ENCODE measurements at places on chromosomes 6 and 20.

GRCh38 chr6:154164397-154164796 lies 125.4 kb downstream of the OPRM1 start:
- peak; percentile 23 for DNase-seq

DNA sequence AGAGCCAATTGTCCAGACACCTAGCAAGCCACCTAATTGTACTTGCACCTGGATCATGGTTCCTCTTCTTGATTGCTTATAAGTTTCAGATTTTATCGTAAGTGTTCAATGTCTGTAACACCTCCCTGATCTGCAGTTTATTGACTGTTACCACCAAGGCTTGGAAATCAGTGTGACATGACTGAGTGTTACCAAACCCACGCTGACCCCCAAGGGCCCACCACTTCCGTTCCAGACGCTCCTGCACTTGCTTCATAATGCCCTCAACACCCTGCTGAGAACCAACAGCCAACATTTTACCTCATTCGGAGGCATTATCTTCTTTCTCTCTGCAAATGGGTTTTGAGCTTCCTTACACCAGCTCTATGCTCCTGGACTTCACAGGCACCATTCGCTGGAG lies 6.3 kb downstream of the CCR6 start:
- no peak for DNase-seq

GRCh38 chr6:88165087-88165843 lies 882 bp downstream of the CNR1 start:
- DNase-seq, result no peak

DNA sequence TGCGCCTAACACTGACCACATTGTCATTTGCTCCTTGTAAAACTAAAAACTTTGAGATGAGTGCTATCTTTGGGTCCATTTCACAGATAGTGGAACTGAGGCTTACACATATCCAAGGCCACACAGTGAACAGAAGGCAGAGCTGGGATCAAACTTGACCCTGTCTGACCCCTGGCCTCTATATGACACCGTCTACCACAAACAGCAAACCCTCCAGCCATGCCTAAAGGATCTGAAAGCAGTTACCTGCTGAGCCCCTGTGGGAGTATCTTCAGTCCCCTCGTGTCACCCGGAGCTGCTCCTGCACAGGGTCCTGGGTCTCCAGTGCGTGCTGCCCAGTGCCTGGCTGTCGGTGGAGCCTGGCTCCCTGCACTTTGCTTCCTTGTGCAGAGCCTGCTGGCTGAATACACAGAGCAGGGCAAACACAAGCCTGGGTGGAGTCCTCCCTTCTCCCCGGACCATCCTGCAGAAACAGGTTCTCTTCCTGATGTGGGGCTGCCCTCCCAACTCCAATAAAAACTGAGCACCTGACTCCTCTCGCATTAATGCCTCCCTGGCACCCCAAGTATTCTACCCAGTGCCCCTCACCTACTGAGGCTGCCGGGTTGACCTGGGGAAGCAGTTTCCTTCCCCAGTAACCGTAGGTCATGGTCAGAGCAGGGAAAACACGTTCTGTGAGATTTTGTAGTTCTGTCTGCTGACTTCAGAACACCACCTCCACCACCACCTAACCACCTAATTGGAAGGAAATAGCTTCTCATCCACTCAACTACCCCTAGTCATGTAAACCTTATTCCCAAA lies at the start of gene BCAS1:
TSS of gene BCAS1 (minus strand) at position 408 of the 801 bp plus-strand sequence. CDS start 11,876 bp downstream, outside the sequence.
- DNase-seq, result no peak

- no peak for DNase-seq
These were observed 4.3 kb downstream of the BPIFB4 start for GRCh38 chr20:33083544-33084340.

DNA sequence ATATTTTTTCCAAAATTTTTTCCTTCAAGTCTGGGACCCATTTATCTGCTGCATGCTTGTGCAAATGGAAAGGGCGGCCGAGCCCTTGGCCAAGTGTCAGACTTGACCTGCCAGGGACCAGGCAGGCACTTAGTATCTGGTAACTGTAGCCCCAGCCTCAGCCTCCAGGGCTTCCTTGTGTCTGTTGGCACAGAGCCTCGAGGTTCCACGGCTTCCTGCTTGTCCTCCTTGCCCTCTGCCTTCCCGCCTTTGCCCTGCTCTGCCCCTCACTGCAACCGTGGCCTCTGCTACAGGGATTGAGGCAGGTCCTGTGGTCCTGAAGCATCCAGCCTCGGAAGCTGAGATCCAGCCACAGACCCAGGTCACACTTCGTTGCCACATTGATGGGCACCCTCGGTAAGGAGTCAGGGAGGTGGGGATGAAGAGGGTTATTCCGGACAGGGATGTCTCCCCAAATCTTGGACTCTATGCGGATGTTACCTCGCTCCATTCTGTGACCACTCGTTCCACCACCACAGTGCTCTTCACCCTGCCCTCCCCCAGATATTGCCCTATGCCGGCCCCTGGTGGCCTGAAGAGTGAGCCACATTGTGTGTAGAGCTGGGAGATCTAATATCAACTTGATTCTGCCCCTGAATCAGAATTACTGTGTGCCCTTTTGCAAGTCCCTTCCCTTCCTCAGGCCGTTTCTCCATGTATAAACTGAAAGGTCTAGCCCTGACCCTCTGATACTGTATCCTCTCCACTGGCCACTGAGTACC lies 41.5 kb upstream of the SRF start:
- peak; percentile 37 for DNase-seq

DNA sequence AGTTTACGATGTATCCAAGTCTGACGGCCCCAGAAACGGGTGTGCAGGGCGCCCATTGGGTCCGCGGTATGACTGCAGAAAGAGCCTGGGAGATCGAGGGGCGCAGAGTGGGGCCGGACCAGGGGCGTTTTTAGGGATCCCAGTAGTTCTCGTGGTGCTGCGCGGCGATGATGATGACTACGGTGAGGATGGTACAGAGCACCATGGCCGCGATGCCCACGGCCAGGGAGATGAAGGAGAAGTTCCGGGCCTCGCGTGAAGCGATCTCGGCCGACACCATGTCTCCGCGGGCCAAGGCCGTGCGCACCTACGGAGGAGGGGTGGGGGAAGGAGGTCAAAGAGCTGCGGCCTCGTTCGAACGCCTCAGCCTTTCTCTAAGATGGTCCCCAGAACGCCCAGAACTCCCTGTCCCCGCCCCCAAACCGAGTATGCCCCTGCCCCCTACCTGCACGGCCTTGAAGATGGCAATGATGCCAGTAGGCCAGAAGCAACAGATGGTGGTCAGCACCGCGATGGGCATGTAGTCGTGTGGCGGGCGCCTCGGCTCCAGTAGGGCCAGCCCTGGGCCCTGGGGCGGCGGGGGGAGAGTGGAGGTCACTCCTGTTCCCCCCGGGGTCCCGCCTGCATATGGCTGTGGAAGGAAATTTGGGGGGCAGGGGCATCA lies 2.5 kb downstream of the PRRT1 start:
- DNase-seq, result no peak

- DNase-seq, result no peak
These were observed 153.6 kb downstream of the MTHFD1L start for GRCh38 chr6:151018911-151019782.

- DNase-seq, result no peak
These were observed 32.3 kb downstream of the MOXD1 start for GRCh38 chr6:132368916-132369481.

- DNase-seq, result no peak
These were observed 120.5 kb downstream of the CD164 start for GRCh38 chr6:109261811-109262210.

- DNase-seq, result no peak
These were observed 422.9 kb downstream of the GJA1 start for GRCh38 chr6:121858310-121858709.

DNA sequence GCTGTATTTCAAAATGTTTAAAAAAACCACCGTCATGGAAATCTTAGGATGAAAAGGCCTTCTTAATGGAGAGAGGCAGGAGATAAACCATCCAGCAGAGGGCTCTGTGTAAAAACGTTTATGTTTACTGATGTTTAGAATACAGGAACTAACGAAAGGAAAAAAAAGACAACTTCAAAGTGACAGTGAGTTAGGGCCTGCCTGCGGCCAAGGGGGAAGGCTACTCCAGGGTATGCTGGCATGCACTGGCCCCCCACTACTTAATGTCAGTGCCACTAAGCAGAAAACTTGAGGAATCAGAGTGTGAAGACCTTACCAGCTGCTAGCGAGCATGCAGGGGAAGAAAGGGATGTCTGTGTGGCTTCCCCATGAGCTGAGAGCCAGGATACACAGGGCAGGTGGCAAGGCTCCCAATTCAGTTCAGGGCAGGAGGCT lies 47.7 kb downstream of the AKAP7 start:
- DNase-seq, result peak; percentile 45

- DNase-seq, result no peak
These were observed 2.2 kb downstream of the PHACTR3 start for GRCh38 chr20:59606566-59606965.

DNA sequence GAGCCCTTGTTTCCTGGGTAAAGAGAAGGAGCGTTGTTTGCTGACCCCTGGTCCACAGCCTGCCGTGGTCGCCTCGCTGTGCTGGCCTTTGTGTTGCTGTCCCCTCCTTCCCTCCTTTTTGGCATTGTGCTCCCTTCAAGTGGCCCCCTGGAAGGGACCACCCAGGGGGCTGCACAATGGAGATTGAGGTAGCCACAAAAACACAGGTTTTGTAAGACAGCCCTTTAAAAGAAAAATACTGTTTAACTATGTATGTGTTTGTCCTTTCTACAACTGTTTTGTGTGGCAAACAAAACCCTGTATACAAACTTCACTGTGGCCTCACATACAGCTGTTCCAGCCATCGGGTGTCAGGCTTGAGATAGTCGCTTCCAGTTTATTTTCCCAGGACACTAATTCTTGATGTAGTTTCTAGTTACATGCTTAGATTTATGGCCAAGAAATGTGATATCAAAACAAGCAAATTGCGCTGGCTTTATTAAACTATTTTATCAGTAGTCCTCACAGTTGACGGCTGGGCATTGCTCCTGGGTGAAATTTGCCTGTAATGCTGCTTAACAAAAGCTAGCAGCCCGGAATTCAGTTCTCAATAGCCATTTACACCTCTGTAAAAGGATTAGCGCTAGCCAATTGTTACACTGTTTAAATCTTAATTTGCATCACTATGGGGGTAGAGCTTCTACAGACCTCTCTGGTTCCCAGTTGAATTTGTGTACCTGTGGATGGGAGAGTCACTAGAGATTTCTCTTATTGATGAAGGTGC lies 64.1 kb downstream of the KIZ start:
- no peak for DNase-seq

DNA sequence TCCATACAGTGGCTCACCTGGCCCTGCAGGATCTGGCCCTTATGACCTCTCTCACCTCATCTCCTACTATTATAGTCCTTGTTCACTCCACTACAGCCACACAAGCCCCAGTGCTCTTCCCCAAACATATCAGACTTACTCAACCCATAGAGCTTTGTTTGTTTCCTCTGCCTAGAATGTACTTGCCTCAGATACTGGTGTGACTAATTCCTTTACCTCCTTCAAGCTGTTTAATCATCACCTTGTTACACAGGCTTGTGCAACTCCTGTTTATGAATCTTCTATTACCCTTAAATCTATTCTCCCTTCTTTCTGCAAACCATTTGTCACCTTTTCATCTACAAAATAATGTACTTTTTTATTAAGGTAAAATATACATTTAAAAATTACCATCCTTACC lies 3.2 kb downstream of the DEFB125 start:
- no peak for DNase-seq

DNA sequence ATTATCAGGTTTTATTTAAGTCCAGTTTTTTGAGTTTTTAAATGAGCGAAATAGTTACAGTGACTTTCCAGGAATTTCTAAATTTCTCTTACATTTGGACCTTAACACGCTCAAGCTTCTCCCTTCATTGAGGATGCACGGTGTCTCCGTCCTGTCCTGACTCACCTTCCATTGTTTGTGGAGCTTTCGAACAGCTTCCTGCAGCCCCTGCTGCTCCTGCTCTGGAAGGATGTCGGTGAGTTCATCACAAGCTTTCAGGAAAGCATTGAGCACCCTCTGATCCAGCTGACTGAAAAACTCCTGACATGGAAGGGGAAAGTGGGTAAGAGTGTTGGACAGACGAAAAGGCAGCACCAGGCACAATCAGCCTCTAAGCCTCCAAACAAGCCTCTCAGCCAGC lies 183.7 kb downstream of the SYNE1 start:
- no peak for DNase-seq

DNA sequence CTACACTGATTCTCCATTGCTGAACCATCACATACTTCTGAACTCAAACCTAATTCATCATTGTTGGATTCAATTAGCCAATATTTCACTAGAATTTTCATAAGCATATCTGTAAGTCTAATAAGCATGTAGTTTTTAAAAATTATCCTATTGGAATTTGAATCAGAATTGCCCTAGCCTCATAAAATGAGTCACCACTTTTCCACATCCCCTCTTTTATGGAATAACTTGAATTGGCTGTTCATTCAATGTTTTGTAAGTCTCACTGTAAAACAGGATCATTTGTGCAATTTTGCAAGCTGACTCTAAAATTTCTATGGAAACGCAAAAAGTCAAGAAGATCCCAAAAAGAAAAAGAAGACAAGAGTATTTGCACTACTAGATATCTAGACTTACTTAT lies 141.0 kb downstream of the HACE1 start:
- DNase-seq, result no peak

DNA sequence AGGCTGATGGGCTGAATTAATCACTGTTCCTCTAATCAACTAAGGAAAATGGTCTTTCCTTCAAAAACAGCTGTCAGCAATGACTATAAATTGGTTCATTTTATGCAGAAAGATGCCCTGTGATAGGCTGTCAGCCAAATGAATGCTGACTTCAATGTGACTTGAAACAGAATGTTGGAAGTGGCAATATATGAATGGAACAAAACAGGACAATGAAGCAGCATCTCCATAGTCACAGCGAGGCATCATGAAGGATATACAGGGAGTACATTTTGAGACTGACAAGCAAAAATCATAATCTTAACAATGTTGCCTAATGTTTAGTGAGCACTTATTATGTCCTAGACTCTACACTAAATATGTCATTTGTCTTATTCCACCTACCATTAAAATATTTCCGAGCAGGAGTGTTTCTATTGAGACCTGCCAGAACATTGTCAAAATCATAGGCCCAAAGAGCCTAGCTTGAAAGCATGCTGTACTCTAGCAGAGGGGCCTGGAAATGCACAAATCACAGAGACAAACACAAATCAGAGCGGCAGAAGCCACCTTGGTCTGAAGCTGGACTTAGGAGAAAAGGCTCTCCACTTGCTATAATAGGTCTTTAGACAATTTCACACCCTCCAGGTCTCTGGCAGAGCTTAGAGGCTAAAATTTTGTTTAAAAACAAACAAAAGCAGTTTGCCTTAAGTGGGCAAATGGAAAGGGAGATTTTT lies 63.3 kb downstream of the FAM50B start:
- no peak for DNase-seq

- DNase-seq, result no peak
These were observed 258.1 kb downstream of the LRFN2 start for GRCh38 chr6:40328986-40329545.

DNA sequence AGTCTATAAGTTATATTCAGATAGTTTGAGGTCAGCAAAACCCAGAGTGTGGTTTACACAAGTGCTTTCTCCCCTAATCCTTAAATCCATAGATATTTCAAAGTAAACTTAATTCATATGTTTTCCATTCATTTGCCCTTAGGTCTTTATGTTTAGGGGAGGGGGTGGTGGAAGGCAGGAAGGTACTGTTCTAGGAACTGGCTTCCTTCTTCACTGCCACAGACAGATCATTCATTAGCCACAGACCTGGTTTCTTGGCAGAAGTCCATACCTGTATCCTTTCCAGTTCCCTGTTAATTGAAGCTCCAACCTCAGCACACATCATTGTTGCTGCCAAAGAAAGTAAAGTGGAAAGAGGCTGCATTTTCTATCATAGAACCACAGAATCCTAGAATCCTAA lies 123.0 kb downstream of the AIG1 start:
- DNase-seq, result no peak
